ENCODE measurements at places on chromosomes 1 and 21.

DNA sequence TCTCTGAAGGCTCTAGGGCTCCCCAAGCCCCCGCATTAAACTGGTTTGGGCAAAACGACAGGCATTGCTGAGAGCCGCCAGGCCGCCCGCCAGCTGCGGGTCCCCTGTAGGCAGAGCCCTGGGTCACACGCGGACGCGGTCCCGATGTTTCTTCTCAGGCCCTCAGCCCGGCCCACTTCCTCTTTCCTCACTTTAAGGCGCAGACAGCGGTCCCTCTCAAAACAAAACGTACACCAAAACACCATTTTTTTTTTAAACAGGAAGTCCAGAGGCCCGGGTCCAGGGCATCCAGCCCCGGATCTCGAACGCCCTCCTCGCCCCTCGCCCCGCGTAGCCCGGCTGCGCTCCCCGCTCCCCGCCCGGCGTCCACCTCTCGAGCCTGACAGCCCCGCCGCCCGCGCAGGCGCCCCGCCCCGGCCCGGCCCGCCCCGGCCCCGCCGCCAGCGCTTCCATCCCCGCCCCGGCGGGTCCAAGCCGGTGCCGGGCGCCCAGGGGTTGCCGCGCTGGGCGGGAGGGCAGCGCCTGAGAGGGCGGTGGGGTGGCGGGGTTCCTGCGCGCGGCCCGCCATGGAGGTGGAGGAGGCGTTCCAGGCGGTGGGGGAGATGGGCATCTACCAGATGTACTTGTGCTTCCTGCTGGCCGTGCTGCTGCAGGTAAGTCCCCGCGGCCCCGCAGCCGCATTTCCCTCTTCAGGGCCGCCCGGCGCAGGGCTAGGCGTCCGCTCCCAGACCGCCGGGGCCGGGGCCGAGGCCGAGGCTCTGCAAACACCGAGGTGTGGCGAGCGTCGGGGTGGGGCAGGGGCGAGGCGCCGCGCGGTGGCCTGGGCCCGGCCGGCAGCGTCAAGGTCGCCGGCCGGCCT lies at the start of gene SLC22A15:
TSS of gene SLC22A15 (plus strand) at position 452 of the 859 bp plus-strand sequence. CDS start at position 567, 115 bp downstream.
- DNase-seq = peak; percentile 87

DNA sequence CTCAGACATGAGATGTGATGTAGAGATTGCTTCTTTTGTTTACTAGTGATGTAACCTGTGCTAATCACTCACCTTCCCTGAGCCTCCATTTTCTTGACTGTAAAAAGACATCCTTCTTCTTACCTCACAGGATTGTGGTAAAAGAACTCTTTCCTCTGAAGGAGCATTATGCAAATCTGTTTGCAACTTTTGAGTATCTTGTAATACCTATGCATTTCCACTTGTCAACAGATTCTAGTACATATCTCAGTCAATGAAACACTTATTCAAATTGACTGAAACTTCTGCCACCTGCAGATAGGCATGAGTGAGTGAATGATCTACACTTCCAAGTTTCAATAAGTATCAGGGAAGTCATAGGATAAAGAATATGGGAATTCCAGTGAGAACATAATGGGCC lies 174.7 kb downstream of the HHIPL2 start:
- DNase-seq = no peak

- no peak for DNase-seq
Measured at GRCh38 chr1:231628207-231628876, 1.8 kb downstream of the DISC1 start.

GRCh38 chr1:42206164-42206563 lies 41.6 kb upstream of the GUCA2A start:
- no peak for DNase-seq

GRCh38 chr1:183506561-183506960 lies 34.3 kb downstream of the SMG7 start:
- DNase-seq = no peak

DNA sequence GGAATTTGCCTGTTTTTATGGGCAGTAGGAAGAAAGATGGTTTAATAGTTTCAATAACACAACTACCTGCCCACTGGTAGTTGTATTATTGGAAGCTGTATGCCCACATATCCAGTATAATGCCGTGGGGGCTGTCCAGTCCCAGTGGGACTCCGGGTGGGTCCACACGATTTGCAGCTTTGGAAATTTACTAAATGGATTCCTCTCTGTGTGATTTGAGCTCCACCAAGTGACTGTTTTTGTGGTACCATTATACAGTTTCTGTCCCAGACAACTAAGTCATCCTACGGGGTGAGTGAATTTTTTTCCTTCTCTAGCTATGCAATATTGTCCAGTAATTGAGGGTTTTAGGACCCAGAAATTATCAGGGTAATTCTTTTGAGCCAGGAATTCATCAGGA lies 86.8 kb downstream of the PLA2G4A start:
- no peak for DNase-seq

DNA sequence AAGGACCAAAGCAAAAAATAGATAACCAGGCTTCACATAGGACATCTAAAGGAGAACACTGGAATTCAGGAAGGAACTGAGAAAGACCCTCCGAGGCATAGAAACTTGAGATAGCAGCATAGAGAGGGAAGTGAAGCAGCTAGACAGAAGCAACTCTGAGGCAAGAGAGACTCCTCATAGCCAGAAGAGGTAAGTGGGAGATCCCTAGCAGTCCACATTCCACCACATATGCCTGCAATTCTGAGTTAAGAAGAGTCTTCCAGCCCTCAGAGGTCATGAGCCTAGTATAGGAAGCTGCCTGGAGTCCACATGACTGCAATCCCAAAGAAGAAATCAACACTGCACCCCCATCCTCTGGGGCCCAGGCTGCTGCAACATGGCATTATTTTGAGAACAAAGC lies 13.9 kb upstream of the FGGY start:
- no peak for DNase-seq

DNA sequence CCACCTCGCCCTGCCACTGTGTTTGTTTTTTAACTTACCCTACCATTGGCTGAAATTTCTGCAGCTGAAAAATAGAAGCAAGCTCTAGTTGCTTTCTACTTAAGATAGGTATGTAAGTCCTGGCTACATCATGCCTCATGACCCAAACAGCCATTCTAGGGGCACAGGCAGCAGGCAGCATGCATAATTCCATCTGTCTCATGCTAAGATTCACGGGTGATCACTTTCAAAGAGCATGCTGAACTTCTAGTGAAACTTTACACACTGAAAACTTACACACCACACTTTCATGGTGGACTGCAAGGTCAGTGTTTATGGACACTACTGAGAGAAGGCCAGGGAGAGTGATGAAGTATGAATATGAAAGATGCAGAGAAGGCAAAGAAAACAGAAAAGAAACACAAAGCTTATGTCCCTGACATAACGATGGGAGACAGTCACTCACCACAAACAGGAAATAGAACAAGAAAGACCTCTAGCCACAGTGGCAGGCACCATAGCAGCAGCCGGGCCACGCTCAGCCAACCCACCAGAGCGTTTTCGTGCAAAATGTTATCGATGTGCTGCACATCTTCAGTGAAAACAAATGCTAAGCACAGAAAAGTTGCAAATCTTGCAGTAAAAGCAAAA lies 102.3 kb upstream of the TIAM1 start:
- DNase-seq = no peak

- peak; percentile 75 for DNase-seq
Measured at GRCh38 chr1:158999316-159000069, 10.2 kb upstream of the IFI16 start.

GRCh38 chr1:91833946-91834345 lies 52.0 kb downstream of the TGFBR3 start:
- no peak for DNase-seq

- DNase-seq = no peak
Measured at GRCh38 chr1:243554686-243555085, 295.4 kb downstream of the AKT3 start.

- no peak for DNase-seq
Measured at GRCh38 chr1:163768576-163768975, 446.8 kb downstream of the NUF2 start.

DNA sequence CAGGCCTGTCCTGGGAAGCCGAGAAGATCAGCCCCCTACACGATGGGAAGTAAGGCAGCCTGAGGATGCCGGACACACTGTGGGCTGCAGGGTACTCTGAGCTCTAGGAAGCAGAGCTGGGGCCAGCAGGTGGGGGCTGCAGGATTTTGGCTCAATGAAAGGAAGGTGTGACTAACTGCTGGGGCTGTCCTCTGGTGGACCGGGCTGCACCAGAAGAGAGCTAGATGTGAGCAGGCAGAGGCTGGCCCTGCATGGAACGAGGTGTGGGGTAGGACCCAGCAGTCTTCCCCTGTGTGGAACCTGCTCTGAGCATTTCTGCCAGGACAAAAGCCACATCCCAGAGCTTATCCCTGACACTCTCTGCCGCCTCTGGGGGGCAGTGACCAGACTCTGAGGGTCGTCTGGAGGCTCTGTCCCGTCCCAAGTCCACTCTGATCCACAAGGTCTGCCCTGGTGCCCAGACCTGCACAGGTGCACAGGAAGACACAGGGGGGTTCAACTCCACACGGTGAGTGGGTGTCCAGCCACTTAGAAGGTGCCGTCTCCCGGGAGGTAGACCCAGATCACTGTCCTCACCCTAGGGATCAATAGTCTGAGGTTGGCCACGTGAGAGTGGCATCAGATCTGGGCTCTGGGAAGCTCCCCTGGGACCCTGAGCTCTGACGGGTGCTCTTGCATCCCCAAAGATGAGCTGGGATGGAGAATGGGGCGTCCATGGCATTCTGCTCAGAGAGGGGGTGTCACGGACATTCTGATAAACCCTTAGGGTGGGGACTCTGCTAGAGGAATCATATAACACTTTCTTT lies 187.6 kb upstream of the VAMP3 start:
- peak; percentile 17 for DNase-seq

GRCh38 chr1:222020553-222020952 lies 278.7 kb upstream of the DUSP10 start:
- no peak for DNase-seq

GRCh38 chr1:15154480-15155036 lies 1.0 kb downstream of the TMEM51 start:
- peak; percentile 46 for DNase-seq

DNA sequence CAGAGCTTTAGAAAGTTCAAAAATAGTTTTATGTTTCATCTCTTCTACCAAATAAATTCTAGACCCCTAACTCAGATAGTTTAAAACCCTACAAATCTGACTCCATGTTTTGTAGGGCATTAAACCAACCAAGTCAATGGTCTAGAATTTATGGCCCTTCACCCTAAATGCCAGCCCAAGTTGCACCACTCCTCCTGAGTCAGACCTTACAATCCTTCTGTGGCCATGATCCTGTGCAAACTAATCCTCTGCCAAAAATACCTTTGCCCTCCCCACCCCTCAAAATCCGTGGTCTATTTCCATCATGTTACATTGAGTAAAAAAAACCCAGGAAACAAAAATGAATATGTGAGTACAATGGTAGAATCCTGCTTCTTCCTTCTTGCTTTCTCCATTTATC lies 179.3 kb downstream of the NR5A2 start:
- no peak for DNase-seq

DNA sequence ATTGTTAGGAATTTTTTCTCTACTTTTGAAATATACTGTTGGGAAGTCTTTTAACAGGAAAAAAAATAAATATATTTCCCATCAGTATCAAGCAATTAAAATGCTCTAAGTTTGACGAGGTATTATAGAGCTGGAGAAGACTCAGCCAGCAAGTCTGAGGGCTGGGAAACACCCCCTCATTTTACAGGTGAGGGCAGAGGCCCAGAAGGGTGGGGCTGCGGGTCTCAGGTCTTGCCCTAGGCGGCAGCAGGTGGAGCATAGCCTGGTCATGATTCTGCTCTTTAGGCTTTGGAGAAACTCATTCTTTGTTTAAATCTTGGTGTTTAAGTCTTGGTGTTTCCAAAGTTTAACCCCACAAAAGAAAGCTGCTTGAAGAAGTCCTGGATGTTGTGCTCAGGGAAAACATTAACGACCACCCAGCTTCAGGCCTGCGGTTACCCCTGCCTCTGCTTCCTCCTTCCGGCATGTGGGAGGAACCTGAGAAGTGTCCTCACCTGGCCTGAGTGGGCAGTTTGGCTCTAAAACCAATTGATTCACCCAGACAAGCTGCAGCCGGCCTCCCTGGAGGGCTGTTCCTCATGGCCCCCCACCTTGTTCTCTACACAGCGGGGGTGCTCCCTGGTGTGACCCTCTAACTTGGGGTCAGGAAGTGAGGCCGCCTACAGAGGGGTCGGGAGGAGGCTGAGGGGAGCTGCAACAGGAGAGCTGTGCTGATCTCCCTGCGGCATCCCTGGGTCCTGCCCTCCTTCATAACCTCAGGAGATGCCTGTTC lies 41.7 kb downstream of the OLFML2B start:
- DNase-seq = no peak

DNA sequence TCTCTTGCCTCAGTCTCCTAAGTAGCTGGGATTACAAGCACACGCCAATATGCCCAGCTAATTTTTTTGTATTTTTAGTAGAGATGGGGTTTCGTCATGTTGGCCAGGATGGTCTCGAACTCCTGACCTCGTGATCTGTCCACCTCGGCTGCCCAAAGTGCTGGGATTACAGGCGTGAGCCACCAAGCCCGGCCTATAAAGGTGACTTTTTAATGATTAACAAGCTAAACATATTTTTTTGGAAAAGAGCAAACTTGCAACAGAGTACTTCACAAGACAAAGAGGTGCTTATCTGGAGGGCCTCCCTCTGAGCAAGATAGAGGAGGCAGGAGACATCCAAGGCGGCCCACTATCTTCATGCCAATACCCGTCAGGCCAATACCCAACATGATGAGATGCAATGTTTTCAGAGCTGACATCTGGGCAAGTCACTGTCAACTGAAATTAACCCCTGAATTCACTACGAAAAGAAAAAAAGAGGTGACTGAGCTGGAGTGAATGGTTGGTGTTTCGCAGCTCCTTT lies 10.5 kb downstream of the BCAR3 start:
- no peak for DNase-seq

DNA sequence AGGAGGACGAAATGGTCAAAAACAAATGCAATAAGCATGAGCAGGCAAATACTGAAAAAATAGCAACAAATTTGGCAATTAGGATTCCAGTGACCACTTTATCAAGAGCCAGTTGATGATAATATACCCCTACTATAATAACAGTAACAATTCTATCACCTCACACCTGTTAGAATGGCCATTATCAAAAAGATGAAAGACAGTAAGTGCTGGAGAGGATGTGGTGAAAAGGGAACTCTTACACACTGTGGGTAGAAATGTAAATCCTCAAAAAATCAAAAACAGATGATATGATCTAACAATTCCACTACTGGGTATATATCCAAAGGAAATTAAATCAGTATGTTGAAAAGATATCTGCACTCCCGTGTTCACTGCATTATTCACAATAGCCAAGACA lies 114.3 kb upstream of the GFI1 start:
- DNase-seq = no peak

DNA sequence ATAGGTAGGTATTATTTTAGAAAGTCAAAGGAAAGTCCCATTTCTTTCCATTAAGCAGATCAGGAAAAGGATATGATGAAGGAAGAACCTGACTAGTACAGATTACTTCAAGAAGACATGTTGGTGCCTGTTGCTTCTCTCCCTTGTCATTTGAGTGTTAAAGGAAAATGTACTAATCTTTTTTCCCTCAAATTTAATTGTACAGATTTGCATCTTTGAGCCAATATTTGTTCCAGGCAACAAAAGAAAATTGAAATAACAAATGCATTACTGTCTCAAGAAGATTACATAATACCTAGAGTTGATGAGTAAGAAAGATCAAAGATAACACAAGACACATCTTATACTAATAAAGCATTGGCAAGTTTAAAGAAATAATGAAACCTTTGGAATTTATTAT lies 566.9 kb upstream of the ZP4 start:
- DNase-seq = no peak

- peak; percentile 79 for DNase-seq
Measured at GRCh38 chr1:50978144-50978851, 8.3 kb downstream of the CDKN2C start.

Measured in Right ventricle myocardium superior (tissue), 1 donor.